ENCODE measurements at places on chromosomes 2 and 18.

DNA sequence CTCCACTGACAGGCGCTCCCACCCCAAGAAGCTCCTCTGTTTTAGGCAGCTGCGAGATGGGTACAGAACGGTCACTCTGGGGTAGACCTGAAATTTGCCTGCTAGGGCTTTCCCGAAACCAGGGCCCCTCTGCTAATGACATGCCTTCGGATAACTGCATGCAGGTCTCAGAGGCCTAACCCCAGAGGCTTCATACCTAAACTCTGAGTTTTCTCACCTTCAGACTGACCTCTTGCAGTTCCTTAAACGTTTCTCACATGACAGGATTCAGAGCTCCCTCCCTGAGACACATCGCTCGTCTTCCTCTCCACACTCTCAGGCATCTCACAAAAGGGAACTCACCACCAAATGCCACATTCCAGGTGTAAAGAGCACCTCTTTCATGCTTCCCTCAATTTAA is 11.3 kb upstream of the KLHL29 start:
- no peak for DNase-seq

DNA sequence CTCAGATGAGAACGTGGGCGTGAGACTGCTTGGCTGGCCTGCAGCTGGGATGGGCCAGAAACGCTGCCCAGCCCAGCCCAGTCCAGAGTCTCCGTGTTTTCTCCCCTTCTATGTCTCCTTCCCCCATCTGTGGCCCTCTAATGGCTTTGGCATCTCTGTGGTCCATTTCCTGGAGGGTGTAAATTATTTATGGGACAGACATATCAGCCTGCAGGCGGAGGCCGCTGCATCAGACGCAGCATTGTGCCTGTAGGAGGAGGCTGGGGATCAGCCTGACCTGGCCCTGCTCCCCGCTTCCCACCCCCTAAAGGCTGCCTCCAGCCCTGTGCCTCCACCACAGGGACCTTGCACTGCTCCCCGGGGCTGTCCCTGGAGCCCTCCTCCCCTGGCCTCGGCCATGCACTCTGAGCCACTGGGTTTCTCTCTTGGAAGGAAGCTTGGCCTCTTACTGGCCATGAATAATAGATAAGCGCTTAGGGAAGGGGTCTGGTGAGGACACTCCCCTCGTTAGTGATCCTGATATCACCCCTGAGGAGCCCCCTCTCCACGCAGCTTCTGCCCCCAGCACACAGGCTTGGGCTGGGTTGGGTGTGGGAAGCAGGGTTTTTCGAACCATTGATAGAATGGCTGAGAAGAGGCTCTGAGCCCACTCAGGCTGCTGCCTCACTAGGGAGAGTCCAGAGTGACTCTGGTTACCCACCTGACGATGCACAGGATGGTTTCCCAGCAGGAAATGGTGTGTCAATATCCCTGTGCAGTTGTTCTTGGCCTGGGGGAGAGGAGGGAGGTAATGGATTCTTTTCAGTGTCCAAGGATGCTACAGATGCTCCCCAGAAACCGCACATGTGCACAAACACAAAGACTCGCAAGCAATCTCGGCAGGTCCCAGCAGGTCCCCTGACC is 185.5 kb downstream of the MYCN start:
- DNase-seq = no peak

- no peak for DNase-seq
These were observed 100.3 kb upstream of the CAVIN2 start for GRCh38 chr2:191947235-191947634.

GRCh38 chr2:235054919-235055318 is 103.1 kb downstream of the SH3BP4 start:
- DNase-seq = no peak

- DNase-seq = peak; percentile 70
These were observed 11.6 kb upstream of the BOK start for GRCh38 chr2:241546771-241547498.

- DNase-seq = no peak
These were observed 1.7 kb upstream of the TMEM185B start for GRCh38 chr2:120224735-120225548.
